GM06990 (cell line): ENCODE measurements at places on chromosomes 2 and 18.

DNA sequence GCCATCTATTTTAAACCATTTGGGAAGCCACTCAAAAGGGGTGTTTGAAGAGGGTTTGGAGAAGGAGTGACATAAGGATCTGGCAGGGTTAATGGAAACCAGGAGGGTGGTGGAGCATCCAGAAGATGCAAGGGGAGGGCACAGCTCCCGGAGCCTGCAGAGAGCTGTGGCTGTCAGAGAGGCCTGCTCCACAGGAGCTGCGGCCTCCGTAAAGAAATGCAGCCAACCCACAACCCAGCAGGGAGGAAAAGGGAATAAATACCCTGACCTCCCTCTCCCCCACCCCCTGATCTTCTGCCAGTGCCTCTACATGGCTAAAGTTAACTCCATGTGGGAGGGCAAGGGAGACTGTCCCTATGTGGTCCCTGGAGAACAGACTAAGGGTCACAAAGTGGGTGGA, 567.1 kb upstream of the POU3F3 start:
- no peak for DNase-seq

- no peak for DNase-seq
These were observed 134.6 kb downstream of the BABAM2 start for GRCh38 chr2:28025123-28025522.

DNA sequence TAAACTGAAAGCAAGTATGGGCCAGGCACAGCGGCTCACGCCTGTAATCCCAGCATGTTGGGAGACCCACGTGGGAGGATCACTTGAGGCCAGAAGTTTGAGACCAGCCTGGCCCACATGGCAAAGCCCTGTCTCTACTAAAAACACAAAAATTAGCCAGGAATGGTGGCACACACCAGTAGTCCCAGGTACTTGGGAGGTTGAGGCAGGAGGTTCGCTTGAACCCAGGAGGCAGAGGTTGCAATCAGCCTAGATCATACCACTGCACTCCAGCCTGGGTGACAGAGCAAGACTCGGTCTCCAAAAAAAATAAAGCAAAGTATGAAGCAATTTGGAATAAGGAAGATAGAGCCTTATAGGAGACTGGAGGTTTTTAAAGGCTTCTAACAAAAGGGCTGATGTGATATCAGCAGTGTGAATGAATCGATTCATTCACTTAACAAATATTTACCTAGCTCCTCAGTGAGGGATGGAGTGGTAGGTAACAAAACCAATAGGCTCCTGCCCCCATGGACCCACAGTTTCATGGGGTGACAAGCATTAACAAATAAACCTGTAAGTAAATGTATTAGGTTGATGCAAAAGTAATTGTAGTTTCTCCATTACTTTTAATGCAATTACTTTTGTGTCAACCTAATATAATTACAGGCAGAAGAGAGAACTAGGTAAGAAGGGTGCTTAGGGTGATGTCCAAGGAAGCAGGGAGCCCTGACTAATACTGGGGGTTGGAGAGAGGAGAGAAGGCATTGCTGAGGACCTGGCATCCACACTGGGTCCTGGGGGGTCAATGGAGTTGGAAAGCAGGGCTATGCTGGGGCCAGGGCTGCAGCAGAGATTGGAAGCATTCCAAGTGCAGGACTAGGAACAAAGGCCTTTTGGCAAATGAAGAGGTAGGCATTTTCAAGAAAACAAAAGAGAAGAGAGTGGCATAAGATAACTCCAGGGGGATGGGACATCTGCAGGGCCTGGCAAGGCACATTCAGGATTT, 195.4 kb upstream of the ARL4C start:
- DNase-seq: no peak

GRCh38 chr2:41932241-41933045, 115.4 kb upstream of the PKDCC start:
- no peak for DNase-seq

- no peak for DNase-seq
These were observed 251.8 kb downstream of the MEIS1 start for GRCh38 chr2:66686755-66687154.

DNA sequence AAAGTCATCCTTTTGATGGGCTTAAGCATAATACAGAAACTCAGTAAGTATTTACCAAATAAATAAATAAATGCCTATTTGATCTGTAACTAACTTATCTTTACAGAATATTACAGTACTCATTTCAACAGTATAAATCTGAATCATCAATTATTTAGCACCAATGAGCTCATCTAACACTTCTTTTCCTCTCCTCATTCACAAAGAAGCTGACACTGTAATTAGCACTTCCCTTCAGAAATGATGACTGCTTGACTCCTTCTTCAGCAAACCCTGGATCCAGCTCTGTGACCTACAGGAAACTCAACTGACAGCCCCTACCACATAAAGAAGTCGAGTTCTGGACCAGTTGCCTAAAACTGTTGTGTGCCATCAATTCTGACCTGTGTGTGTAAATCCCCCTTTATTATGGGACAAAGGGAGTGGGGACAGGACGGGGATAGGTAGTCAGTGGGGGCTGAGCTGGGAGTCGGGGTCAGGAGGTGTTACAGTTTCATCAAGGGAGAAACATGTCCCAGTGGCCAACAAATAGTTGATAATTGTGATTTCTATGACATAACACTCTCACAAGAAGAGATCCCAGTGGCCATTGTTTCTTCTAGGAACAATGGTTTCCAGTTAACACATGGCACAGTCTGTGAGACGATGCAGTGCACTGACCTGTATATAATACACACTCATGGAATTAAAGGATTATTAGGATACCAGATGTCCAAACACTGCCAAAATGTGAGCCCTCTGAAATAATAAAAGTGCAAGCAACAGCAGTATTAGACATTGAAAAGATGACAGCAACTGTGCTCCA, 68.7 kb downstream of the STK39 start:
- DNase-seq: no peak

- DNase-seq: no peak
These were observed 32.0 kb downstream of the NEDD4L start for GRCh38 chr18:58076052-58076451.

- peak; percentile 5 for DNase-seq
These were observed 122.2 kb upstream of the ITGB6 start for GRCh38 chr2:160322320-160322719.

- no peak for DNase-seq
These were observed 92.8 kb upstream of the HS6ST1 start for GRCh38 chr2:128411431-128411830.

- DNase-seq: no peak
These were observed 51.3 kb downstream of the C2orf76 start for GRCh38 chr2:119315241-119315925.

- peak; percentile 56 for DNase-seq
These were observed at the start of gene LYPD6B for GRCh38 chr2:149038442-149039212. LYPD6B (plus strand) TSS chr2:149038699; CDS start chr2:149130949, 92,250 bp downstream.

GRCh38 chr18:46013484-46014189, 46.5 kb upstream of the EPG5 start:
- peak; percentile 42 for DNase-seq

DNA sequence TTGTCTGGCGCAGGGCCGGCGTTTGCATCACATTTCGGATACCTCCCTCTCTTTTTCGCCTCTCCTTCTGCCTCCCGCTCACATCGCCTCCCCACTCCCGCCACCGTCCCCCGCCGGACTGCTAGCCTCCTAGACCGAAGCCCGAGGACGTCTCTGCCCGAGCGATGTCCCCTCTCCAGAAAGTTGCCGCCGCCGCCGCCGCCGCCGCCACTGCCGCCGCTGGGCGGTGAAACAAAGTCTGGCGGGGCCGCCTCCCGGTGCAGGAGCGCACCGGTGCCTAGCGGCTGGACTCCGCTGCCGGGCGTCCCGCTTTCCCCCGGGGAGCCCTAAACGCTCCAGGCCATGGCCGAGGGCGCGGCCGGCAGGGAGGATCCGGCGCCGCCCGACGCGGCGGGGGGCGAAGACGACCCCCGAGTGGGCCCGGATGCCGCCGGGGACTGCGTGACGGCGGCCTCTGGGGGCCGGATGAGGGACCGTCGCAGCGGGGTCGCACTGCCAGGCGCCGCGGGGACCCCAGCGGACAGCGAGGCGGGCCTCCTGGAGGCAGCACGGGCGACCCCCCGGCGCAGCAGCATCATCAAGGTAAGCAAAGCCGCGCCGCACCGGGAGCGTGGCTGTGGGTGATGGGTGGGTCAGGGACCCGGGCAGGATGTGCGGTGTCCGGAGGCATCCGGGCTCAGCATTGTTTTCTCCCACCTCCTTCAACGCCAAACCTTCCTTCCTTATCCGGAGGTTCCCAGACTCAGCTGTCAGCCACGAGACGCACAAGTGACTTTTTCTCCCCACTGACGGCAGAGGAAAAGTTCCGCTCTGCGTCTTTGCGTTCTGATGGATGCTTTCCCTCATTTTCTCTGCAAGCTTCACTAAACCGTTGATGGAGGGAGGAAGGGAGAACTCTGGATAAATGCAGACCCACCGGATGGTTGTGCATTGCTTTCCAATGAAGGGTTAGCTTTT, 643 bp downstream of the PLCL1 start:
- peak; percentile 19 for DNase-seq

- no peak for DNase-seq
These were observed 35.5 kb downstream of the LIPG start for GRCh38 chr18:49597157-49597931.

DNA sequence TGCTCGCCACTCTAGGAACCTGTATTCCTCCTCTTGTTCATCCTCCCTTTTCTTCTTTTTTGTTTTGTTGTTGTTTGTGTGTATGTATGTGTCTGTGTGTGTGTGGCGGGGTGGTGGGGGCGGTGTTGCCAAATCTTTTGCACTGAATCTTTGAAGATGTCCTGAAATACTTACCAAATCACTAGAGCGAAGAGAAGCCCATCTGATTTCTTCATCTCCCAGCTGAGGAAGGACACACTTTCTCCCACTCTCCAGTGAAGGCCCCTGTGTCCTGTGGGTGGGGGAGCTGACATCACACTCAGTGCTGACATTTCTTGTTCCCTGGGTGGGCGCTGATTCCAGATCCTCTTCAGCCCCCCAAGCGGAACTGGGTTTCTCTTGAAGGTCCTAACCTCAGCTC, 74.5 kb downstream of the NEDD4L start:
- DNase-seq: no peak

DNA sequence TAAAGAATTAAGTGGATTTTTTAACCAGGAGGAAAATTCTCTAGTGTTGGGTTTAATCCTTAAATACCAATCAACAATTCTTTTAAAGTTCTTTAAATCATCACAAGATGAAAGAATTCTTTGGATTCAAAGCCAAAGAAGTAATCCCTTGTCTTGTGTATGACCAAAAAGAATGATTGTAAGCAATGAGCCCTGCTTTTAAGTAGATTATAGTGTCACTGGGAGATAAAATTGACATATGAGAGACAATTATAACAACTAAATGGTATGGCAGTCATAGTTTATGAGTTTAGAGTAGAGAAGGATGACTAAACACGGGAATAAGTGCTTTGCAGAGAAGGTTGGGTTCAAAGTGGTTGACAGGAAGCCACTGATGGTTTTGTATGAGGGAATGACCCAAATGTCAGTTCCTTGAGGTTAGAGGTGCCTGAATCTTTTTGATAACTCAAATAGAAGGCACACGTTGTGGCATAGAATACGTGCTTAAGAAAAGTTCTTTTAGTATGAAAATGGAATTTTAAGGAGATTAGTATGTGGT, 199.6 kb upstream of the TCF4 start:
- DNase-seq: no peak

DNA sequence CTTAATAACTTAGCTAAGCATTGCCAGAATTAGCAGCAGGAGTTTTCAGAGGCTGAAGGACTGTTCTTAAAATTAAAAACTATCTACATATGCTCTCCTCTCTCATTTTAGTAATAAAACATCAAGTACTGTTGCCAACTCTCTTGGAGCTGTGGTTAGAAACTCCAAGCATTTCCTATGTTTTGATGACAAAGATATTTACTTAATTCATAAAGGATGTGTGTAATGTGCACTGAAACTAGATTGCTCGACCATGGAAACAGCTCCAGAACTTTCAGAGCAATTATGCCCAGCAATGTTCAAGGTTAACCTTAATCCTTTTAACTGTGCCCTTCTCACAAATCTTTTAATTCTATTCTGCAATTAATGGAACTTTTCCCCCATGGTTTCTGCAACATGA, 8.4 kb downstream of the GRP start:
- DNase-seq: no peak

- no peak for DNase-seq
These were observed 16.6 kb upstream of the STK17B start for GRCh38 chr2:196187898-196188458.

- no peak for DNase-seq
These were observed 539.0 kb downstream of the ARHGAP15 start for GRCh38 chr2:143668234-143668633.

DNA sequence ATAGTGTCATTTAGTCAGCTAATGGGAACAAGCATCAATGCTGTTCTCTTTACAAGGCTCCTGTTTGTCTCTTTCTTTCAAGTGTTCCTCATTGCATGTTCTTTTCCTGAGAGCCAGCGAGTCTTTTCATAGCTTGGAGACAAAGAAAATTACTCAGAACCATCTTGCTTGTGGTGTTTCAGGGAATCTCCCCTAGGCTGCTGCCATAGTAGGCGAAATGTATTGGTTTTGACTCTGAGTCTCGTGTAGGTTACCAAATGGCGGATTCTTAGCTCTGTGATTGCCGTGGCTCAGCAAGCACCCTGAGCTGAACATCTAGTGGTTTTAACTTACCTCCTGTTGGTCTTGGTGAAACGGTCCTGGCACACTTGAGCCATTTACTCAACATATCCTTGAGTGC, 68.7 kb downstream of the RHBDD1 start:
- peak; percentile 34 for DNase-seq

GRCh38 chr2:139031722-139032121, 251.5 kb upstream of the NXPH2 start:
- no peak for DNase-seq

DNA sequence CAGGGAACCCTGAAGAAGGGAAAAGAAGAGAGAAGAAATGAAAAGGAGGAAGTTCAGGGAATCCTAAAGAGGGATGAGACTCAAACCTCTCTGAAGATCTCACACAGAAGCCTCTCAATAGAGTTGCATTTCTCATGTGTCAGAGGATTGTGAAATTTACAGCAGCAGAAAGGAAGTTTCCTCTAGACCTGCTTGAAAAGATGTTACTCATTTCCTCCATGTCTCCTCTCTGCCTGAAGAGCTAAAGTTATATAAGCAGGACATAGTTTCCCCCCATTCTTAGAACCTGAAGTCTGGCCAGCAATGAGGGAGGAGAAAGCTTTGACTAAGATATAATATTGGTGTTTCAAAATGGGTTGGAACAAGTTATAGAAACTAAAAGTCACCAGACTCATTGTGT, 1155.6 kb downstream of the LRP1B start:
- no peak for DNase-seq

DNA sequence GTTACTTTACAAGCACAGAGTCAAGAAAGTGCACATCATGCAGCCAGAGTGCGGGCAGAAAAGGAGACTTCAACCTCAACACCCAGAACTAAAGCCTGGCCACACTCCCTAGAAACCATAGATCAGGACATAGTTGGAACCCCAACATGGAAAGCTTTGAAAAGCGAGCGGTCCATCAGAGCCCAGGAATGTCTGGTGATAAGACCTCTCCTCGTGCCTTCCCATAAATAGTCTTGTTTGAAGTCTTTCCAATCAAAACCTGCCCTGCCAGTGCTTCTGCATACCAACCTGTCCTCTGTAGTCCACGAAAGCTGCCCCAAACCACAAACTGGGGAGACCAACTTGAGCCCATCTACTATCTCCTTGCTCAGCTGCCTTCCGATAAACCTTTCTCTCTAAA, 55.5 kb downstream of the NEURL3 start:
- no peak for DNase-seq

- no peak for DNase-seq
These were observed 399.0 kb upstream of the SLC39A10 start for GRCh38 chr2:195257979-195258378.
